ENCODE measurements at places on chromosomes 3 and 15.

DNA sequence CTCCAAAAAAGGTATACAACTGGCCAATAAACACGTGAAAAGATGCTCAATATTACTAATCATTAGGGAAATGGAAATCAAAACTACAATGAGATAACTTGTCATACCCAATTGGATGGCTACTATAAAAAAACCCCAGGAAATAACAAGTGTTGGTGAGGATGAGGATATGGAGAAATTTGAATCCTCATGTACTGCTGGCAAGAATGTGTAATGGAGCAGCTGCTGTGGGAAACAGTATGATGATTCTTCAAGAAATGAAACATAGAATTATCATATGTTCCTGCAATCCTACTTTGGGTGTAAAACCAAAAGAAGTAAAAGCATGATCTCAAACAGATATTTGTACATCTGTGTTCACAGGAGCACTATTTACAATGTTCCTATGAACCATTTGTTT is 67.4 kb downstream of the RPLP1 start:
- DNase-seq = no peak

DNA sequence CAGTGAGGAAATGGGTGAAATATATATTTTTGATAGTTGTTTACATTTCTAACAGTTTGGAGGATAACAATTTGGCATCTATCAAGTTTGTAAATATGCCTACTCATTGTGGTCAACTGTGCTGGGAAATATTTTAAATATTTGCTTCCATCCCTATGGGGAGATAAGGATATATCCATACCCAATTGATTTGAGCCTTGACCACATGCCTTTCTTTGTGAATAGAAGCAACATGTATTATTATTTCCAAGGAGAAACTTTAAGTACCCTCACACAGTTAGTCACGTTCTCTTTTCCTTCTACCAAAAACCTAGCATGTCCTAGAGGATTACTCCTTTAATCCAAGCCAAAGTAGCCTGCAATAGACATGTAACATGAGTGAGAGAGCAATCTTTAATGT is 245.4 kb upstream of the CBLB start:
- no peak for DNase-seq

GRCh38 chr3:105950881-105951600 is 82.2 kb upstream of the CBLB start:
- no peak for DNase-seq

- no peak for DNase-seq
These were observed 1159.5 kb downstream of the IGSF11 start for GRCh38 chr3:117874904-117875874.

GRCh38 chr15:69577397-69577796 is 124.8 kb downstream of the RPLP1 start:
- DNase-seq = no peak

- no peak for DNase-seq
These were observed 26.4 kb downstream of the BCL2A1 start for GRCh38 chr15:79944622-79945021.

DNA sequence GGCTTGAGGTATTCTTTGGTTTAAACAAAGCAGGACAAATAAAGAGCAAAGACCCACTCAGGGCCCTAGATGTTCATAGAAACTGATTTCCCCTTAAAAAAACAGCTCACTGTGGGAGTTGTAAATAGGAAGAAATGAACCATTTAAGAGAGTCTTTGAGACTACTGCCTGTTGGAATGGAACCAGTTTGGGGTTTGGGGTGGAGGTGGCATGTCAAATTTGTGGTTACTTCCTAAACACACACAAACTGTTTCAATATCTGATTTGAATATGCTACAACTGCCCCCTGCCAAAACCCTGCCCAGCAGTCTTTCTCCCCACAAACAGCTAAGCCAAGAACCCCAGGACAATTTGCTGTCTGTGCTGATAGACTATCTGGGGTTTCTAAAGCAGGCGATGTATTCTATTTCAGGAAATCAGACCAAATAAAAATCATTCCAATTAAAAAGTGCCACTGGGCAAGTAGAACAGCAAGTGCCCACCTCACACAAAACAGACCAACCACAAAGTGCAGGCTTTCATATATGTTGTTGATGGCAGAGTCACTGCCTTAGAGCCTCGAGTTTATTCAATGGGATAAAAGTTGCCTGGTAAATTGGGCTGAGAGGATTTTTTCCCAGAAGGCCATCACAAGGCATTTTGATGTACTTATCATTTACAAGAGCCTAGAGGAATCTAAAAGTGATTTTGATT is 293.9 kb upstream of the PROK2 start:
- DNase-seq = no peak

DNA sequence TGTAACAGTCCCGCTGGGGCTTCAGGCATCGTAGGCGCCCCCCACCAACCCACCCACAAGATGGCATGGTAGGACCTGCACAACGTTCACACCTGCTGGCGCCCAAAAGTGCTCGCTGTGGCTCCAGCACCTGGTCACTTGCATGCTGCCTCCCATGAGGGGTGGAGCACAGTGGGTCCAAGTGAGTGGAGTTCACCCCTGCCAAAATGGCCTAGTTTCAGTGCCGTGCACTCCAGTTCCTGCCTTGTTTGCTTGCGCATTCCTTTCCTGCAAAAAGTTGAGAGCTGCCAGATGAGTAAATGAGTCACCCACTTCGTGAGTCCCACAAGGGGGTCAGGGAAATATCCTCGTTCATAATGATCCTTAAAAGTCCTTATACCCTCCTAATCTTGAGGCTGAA is 788.7 kb upstream of the DPPA4 start:
- DNase-seq = no peak

DNA sequence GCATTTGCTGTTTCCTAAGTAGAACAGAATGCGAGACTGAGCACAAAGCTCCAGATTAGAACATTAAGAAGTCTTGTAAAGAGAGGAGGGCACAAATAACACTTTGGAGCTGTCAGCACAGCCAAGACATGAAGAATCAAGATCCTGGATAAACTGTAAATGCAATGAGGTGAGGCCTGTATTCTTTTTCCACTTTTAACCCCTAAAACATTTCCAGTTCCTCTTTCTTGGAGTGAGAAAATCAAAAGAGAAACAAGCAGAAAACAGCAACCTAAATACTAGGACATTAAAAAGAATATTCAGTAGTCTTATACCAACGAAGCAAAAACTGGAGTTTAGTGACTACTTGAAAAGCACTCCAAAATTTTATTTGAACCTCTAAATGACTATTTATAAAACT is 204.3 kb downstream of the ZBTB20 start:
- no peak for DNase-seq

GRCh38 chr3:139480585-139480984 is 4.3 kb upstream of the RBP2 start:
- no peak for DNase-seq

DNA sequence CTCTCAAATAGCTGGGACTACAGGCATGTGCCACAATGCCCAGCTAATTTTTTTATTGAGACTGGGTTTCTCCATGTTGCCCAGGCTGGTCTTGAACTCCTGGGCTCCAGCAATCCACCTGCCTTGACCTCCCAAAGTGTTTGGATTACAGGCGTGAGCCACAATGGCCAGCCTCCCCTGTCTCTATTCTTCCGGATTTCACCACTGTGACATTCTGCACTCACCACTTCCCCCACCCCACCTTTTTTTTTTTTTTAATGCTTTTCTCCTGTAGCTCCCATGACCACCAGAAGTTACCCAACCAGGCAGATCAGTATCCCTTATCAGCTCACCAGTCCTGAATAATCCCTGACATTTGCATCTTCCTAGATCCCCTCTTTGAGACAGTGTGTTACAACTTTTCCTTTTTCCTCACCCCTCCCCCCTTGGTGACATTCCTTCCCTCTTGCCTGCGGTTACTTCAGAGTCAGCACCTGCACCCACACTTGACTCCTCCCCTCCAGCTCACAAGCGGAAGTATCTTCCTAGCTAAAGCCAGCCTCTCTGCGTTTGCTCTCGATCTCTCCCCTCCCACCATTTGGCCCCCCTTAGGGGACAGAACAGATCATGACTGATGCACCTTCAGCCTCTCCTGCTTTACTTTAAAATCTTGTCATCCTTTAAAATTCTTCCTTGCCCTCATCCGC is 13.5 kb upstream of the ZNF592 start:
- peak; percentile 86 for DNase-seq

- DNase-seq = no peak
These were observed 6.9 kb upstream of the EIF3J start for GRCh38 chr15:44529864-44530604.

DNA sequence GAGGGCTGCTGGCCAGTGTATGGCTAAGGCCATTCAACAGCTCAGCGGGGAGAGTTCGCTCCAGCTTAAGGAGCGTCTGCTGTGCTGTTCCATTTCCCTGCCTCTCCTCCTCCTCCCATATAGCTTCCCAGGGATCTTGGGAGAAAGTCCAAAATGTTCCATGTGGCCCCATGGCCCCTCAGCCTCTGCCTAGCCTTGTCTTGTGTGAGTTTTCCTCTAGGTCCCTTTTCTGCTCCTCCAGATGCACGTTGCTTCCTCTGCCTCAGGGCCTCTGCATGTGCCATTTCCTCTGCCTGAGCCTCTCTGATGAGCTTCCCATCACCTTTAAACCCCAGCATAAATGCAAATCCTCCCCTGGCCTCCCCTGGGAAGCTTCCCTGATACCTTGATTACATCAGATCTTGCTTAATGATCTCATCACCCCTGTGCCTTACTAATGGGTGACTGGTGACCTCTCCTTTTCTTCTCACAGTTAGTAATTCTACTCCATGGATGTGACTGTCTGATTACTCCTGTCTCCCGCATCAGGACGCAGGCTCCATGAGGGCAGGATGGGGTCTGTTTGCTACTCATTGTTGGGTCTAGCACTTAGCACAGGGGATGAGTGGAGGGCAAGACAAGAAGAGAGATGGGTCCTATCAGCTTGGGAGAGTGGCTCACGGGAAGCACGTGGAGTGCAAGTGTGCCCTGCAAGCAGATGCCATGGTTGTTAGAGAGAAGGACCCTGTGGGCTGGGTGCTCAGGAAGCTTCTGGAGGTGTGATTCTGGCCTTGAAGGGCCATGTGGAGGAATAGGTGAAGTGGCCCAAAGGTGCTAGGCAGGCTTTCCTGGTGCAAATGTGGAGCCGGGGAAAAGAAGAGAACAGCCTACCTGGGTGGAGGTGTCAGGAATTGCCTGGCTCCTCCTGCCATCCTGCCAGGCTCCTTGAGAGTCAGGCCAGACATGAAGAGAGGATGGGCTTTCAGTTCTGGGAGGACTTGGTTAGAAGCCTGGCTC is 23.8 kb downstream of the ITGA11 start:
- peak; percentile 5 for DNase-seq

DNA sequence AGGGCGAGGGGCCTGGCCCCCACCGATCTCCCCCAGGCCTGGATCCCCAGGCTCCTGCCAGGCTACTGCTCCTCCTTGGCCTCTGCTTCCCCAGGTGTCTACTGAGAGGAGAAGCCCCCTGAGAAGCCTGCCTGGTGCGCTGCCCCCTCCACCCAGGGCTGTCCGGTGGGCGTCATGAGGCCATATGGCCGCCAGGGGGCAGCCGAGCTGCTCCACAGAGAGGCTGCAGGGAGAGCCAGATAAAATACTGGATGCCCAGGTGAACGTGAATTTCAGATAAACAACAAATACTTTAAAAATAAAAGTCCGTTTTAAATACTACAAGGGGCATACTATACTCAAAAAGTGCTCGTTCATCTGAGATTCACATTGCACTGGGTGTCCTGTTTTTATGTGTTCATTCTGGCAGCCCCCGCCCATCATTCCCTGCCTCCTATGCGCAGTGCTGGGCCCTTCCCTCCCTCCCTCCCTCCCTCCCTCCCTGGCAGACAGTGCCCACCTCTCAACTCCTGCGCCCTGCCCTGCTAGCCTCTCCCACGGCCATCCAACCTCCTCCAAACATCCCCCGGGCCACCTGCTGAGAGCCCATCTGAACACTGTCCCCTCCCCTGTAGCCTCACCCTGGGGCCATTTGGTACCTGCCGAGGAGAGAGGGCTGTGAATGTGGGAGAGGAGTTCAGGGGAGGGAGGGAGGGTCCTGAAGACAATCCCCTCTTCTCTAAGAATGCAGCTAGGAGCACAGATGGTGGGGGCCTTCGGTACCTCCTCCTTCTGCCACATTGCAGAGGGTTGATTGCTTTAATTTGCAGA is 29.6 kb downstream of the PSTPIP1 start:
- DNase-seq = peak; percentile 73

GRCh38 chr3:42732196-42732828 is 29.7 kb upstream of the HHATL start:
- no peak for DNase-seq
